WERI-Rb-1 (cell line): ENCODE measurements at places on chromosomes 2 and 18.

- DNase-seq: peak; percentile 60
Measured at GRCh38 chr2:60565472-60565871, 12.0 kb upstream of the BCL11A start.

- no peak for DNase-seq
Measured at GRCh38 chr2:218277921-218278320, 7.6 kb downstream of the PNKD start.

DNA sequence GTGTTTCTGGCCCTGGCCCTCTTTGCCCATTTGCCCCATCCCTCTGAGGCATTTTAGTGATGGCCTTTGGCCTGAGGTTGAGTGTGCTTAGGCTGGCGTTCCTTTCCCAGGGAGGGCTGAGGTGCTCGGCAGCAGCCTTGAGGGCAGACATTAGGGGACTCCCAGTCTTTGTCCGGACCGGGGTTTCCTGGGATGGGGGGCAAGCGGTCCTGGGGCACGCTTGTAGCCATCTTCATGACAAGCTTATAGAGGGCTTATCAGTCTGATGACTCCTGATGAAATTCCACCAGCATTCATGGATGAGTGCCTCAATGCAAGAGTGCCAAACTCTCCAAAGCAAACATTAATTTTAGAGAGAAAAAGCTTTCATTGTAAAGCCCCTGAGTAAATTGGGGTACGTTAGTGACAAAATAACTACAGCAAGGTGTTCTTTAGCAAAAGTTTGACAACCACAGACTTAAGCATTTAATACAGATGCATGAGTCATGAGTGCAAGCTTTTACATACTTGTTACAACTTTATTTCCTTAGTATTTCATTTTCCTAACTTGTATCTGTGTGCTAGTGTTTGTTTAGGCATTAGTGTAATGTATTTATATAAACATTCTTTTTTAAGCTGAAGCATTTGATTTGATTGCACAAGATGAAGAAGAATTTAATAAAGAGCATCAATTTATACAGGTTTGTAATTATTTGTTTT is 45.6 kb downstream of the CEP192 start:
- DNase-seq: no peak

- no peak for DNase-seq
Measured at GRCh38 chr2:174924061-174924693, 81.0 kb downstream of the CHN1 start.

- no peak for DNase-seq
Measured at GRCh38 chr2:83990636-83991035, 468.4 kb downstream of the SUCLG1 start.

- no peak for DNase-seq
Measured at GRCh38 chr18:25799231-25799630, 291.2 kb downstream of the SS18 start.

GRCh38 chr18:79853303-79853992 is 55.7 kb downstream of the KCNG2 start:
- DNase-seq: peak; percentile 10

- no peak for DNase-seq
Measured at GRCh38 chr2:235263205-235264120, 230.4 kb upstream of the AGAP1 start.
